ENCODE measurements at places on chromosomes 2 and 18.

DNA sequence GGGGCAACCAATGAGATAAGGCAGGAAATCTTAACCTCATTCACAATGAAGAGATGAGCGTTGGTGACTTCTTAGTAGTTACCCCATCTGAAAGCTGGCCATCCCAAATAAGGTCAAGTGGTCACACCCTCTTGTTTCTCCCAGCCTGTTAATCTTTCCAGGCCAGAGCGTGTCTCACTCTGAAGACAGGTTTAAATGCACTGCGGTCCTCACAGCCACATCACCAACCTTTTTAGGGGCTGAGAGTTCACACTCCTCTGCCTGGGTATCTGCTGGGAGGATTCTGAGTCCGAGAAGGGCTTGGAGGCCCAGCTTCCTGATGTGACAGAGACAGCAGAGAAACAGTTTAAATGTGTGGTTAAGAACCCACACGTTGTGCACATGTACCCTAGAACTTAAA is 13.3 kb upstream of the CNGA3 start:
- DNase-seq, result no peak

- no peak for DNase-seq
These were observed 28.9 kb upstream of the MRPL33 start for GRCh38 chr2:27742571-27742970.

- no peak for DNase-seq
These were observed 197.4 kb upstream of the SMIM21 start for GRCh38 chr18:75624869-75625268.

- peak; percentile 67 for DNase-seq
These were observed at the start of gene GYPC for GRCh38 chr2:126655500-126656430. Gene GYPC (plus strand): TSS chr2:126656158. CDS start chr2:126656264, 106 bp downstream.

- DNase-seq, result no peak
These were observed 138.8 kb upstream of the COPS8 start for GRCh38 chr2:236946871-236947270.

- no peak for DNase-seq
These were observed 18.9 kb downstream of the TET3 start for GRCh38 chr2:74003494-74004211.

DNA sequence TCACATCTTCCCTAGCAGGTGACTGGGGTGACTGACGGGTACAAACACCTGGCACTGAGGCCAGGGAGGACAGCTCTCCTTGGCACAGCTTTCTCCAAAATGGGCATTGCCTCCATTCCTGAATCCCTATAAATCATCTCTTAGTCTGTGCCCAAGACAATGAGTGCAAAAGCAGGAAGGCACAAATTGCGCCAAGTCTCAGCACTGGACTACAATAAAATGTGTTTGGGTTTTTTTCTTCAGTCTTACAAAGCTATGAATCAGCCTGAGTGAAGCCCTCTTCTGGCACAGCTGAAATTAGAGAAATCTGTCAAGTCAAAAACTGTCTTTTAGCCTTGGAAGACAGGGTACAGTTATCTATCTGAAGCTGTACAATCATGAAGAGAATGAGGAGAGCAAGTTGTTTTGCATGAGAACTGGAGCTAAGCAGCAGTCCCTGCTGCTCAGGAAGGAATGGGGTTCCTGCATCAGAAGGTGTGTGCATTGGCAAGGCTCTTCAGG is 90.8 kb downstream of the EPB41L3 start:
- DNase-seq, result no peak

DNA sequence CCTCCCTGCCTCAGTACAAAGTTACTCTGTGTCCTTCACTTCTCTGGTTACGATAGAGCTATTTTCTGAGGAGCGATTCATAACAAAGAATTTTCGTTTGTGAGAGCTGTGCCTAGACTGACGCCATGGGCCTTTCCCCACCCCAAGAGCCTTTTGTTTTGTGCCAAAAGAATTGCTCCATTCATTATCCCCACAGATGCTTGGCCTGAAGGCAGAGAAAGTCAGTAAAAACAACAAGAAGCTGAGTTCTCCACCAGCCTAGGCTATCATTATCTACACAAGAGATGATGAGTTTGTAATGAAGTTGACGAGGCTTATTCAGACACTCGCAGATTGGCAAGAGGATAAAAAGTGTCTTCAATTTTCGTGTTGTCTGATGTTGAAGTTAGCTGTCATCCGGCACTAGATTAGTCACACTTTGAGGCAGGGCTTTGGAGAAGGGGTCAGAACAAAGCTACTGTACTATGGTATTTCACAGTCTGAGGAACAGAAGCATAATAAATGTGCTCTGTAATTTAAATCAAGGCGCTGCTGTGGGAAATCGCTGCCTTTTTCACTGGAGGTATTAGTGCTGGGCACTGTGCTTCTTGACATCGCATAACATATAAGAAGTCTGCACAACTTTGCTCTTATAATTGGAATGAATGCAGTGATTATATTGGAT is 278.4 kb upstream of the FIGN start:
- DNase-seq, result no peak

DNA sequence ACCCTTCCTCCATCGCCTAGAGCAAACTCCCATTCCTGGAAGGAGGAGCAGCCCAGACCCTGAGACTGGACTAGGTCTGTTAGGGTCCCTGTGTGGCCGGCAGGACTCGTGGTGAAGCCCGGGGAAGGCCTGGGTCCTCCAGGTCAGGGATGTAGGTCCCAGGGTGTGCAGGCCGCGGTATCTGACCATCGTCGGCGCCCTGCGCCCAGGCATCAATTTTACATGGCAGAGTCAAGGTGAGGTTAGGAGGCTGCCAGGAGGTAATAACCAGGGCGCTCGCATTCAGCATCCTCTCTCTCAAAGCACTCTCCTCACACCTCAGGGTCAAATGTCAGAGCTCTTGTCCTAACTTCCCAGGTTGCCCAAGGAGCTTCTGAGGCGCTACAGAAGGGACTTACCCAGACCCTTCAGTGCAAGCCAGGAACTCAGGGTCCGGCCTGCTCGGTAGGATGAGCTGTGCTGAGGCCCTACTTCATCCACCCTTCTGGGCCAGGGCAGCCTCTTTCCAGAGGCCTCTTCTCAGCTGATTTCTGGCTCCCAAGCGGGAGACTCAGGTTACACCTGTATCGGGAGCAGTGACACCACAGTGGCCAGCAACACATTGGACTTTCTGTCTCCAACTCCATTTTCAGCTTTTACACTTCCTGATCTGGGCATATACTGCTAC is 628 bp downstream of the SH2D6 start:
- no peak for DNase-seq

- DNase-seq, result no peak
These were observed 3.1 kb upstream of the PRKAG3 start for GRCh38 chr2:218834685-218835084.

DNA sequence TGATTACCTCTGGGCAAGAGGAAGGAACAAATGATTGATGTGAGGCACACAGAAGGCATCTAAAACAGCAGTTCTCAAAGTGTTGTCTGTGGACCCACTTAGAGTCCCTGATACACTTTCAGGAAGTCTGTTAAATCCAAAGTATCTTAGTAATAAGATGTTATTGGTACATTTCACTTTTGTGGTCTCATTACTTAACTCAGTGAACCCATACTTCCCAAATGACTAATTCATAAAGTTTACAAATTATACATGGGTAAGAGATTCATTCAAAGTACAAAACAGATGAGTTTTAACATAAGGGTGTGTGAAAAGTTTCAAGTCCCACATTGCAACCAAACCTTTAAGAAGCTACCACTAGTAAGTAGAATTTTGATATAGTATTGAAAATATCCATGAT is 440.5 kb downstream of the NUP35 start:
- DNase-seq, result no peak
